NCI-H226 (cell line): ENCODE measurements at places on chromosomes 16 and 17.

DNA sequence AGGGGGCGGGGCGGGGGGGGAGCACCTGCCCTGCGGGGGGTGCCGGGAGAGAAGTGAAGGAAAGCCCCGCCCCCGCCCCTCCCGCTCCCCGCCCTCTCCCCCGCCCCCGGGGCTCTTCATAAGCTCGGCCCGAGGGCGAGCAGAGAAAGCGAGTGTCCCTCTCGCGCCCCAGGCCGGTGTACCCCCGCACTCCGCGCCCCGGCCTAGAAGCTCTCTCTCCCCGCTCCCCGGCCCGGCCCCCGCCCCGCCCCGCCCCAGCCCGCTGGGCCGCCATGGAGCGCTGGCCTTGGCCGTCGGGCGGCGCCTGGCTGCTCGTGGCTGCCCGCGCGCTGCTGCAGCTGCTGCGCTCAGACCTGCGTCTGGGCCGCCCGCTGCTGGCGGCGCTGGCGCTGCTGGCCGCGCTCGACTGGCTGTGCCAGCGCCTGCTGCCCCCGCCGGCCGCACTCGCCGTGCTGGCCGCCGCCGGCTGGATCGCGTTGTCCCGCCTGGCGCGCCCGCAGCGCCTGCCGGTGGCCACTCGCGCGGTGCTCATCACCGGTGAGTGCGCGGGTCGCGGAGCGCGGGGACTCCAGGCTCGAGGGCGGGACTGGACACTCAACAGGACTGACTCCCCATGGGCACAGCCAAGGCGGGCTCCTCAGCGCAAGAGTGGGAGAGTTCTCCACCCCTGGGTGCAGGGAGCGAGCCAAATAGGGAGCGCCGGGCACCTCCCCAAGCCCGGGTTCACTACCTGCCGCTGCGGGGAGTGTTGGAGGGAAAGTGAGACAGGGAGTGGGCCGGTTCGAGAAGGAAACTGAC, at the start of gene HSD11B2:
Gene HSD11B2 (plus strand): TSS at position 145 of the 798 bp plus-strand sequence. CDS start 128 bp downstream, at position 273.
- DNase-seq: peak; percentile 61

- no peak for DNase-seq
Measured at GRCh38 chr16:86221085-86221484, 289.2 kb upstream of the FOXF1 start.

DNA sequence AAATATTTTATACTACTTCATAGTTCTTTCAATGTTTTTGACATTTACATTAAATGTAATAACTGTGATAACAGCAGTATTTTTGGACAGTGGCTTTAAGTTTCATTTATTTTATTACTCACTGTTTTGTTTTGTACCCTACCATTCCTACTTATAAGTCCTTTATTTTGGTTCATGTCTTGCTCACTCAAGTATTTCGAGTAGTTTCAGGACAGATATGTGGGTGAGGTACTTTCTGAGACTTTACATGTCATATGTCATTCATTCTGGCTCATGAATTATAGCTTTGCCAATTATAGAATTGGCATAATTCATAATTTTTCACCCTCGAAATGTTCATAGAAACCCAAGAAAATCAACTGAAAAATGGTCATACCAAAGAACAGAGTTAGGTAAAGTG, 44.4 kb downstream of the PIK3R5 start:
- no peak for DNase-seq

- no peak for DNase-seq
Measured at GRCh38 chr16:54750249-54750648, 180.4 kb upstream of the IRX5 start.

DNA sequence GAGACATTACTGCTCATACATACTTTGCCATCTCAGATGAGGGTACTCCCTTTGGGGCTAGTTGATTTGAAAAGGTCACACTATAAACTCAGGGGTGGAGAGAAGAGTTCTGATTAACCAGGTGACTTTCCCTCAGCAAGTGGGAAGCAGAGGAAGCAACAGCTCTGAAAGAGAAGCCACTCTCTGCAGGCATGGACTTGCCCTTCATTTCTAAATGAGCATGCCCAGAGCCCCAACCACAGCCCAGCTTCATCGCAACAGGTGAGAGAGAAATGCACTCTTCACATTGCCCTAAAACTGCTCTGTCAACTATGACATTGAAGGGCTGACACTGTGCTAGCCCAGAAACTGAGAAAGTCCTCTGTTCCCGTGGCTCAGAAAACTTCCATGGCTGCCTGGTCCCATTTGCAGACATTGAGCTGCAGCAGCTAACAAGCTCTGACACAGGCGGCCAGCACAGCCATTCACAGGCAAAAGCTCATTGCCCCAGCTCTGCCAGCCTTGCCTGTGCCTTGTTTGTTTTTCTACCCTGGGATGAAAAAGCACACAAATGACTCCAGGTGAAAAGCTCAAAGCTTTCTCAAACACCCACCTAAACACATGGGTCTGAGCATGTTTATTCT, 419.8 kb upstream of the DYNLRB2 start:
- DNase-seq: no peak

- DNase-seq: no peak
Measured at GRCh38 chr16:46882940-46883307, 1.2 kb upstream of the GPT2 start.

DNA sequence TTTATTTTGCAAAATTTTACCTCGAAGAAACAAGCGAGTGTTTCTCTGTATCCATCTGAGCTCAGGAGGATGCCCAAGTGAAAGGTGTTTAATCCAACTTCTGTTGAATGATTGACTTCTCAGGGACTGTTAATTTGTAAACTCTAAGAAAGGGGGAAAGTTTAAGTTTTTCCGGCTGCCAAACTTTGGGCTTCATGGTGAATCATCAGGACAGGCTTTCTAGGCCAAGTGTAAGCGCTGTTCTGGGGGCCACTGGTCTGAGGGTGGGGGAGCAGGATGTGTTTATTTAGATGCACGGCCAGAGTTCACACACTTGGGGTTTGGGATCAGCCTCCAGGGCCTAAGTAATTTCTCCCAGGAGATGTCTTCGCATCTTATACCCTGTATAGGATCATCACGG, 110.4 kb downstream of the PITPNC1 start:
- DNase-seq: no peak

DNA sequence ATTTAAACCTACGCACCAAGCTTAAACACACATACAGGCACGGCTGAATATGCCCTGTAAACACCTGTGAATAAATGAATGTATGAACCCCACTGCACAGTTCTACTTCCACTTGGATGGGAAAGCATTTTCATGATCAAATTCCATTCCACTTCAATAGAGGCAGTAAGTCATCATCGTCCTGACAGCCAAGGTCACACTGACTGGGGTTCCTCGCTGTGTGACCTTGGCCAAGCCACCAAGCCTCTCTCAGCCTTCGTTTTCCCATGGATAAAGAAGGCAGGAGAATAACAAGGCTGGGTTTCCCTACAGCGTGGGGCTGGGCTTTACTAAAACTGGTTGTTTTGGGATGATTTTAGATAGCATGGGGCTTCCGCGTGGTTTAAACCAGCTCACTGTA, 82.8 kb downstream of the TBC1D16 start:
- no peak for DNase-seq

DNA sequence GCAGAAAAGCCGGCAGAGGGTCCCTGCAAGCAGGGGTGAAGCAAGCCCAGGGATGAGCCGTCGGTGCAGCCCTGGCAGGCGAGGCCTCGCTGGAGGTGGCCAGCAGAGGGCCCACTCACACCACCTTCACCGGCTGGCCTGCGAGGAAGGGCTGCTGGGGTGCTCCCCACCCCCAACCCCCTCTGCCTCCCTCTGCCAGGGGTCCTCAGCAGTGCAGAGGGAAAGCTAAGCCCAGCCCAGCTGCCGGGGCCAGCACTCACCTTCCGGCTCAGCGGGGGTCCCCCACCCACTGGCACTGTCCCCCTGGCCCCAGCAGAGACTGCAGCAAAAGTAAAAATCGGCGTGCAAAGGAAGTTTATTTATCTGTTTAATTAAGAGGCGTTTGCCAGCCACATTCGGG, 113.4 kb downstream of the ENGASE start:
- DNase-seq: no peak

GRCh38 chr17:30153463-30153862, 36.8 kb downstream of the NSRP1 start:
- no peak for DNase-seq

GRCh38 chr17:40663252-40663651, 1.7 kb downstream of the KRT222 start:
- DNase-seq: no peak

- DNase-seq: no peak
Measured at GRCh38 chr16:20611350-20611902, 35.3 kb upstream of the ACSM2B start.
